Cerebellar cortex (tissue), 1 donor: ENCODE measurements at places on chromosomes 3 and 15.

- DNase-seq, result no peak
Measured at GRCh38 chr15:40766906-40767837, 2.6 kb upstream of the C15orf62 start.

GRCh38 chr3:32817257-32817557, 590 bp upstream of the TRIM71 start:
- no peak for DNase-seq

DNA sequence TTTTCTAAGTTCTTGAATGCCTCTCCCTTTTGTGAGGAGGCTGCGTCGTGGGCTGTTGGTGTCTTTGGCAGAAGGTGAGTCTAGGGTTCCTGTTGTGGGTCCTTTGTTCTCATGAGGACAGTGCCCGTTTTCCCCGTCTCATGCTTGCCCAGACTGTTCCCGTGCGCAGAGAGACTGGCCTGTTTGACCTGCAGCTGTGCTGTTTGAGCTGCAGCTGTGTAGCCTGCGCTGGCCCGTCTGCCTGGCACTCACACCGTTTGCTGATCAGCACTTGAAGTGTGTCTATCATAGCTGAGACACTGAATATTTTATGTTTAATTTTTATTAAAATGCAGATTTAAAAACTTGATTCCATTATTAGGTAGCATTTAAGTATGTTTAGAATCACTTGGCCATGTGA, 9.9 kb downstream of the GOLGA6L2 start:
- no peak for DNase-seq

GRCh38 chr3:284322-284721, 87.8 kb downstream of the CHL1 start:
- peak; percentile 30 for DNase-seq

DNA sequence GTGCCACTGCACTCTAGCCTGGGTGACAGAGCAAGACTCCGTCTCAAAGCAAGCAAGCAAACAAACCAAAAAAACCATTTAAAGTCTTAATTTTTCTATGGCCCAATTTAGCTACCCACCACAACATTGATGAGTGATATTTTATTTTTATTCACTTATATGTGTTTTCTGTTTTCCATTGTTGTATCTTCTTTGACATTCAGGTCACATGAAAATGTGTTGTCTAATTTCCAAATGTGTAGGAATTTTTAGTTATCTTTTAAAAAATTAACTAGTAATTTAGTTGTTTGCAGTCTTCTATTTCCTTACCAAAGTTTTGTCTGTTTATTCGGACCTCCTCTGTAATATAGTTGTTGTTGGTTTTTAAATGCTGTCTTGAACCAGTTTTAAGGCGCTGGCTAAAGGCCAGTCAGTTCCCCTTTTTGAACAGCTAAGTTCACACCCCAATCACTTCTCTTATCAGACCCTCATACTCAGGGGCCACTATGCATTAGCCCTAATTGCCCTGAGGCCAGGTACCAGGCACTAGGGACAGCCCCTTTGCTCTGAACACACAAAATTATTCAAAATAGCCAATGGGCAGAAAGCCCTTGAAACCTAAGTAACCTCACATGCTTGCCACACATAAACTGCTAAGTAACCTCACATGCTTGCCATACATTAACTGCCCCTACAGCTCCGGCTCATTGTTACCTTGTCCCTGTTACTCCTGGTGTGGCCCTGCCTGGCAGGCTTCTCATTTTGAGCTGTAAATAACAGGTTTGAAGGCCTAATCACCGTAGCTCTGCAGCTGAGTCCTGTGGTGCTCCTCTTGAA, 4.3 kb upstream of the CCR4 start:
- no peak for DNase-seq

GRCh38 chr3:64084640-64085039, 61.3 kb upstream of the PSMD6 start:
- no peak for DNase-seq
